ENCODE measurements at places on chromosomes 12 and 14.

DNA sequence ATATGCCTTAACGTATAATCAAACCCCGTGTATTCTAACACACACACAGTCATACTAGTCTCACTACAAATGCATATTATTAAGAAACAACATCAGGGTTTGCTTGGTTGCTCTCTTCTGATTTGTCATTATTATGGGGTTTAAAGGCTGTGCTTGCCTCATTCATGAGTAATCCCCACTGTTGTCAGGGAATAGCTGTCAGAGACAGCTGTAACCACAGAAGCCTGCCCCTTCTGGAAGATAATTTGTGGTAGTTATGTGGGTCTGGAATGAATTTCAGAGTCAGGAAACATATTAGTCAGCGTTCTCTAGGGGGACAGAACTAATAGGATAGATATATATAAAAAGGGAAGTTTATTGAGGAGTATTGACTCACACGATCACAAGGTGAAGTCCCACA lies 456.9 kb upstream of the TMEM132C start:
- no peak for DNase-seq

DNA sequence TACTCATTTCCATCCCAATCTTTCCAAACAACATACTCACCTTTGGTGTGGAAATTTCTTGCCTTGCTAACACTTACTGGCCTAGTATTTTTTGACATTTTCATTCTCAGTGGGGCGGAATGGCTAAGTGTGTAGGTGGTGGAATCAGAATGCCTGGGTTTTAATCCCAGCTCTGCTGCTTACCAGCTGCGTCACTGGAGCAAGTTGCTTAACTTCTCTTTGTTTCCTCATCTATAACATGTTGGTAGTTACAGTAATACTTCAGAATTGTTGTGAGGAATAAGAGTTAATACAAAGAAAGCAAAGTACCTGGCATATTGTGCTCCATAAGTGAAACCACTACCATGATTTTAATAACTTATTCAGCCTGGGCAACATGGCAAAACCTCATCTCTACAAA lies 3.0 kb upstream of the FAM177A1 start:
- DNase-seq = no peak

GRCh38 chr12:10891937-10892336 lies 7.9 kb upstream of the PRH1 start:
- DNase-seq = no peak

DNA sequence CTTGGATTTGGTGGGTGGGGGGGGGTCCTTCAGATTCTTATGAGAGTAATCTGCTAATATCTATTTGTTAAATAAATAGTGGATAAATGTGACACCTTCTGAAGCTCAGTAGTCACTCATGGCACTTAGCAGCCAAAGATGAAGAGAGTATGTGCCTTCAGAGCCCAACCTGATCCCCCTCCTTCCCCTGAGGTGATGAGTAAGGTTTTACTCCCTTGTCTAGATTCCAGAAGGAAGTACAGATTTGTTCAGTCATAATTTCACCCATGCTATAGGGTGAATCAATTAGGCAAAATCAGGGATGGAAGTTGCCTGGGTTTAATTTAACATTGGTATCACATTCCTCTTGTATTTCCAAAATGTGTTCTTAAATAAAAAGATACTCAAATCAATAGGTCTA lies 340.3 kb upstream of the ATP2B1 start:
- no peak for DNase-seq

DNA sequence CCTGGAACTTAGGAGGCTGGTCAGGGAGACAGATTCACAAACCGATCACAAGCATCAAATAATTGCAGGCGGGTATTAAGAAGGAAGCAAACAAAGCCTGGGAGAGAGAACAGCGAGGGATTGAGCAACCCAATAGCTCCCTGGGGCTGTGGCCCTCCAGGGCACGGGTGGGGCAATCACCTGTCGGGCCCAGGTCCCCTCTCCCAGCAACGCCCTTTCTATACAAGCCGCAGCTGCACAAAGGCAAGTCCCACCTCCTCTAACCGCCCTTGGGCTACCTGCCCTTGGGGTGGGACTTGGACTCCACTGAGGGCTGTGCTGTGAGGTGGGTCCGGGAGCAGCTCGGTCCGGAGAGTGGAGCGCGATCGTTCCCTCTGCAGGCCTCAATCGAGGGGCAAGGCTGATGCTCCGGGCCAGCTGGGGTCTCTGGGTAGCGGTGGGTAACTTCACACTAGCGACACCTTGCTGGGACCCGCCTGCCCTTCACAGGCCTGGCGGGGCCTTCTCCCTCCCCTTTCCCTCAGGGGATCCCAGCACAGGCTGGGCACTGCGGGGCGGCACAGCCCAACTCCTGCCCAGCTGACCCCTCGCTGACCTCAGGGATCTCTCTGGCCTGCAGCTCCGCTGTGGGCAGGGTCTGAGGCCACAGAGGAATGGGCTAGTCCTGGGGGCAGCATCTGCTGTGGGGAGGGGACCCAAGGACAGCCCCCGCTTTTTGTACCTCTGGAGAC lies 8.0 kb downstream of the PHB2 start:
- DNase-seq = no peak

- DNase-seq = no peak
Measured at GRCh38 chr12:90305379-90305778, 596.7 kb upstream of the ATP2B1 start.

GRCh38 chr14:89983375-89983774 lies 27.6 kb downstream of the TDP1 start:
- no peak for DNase-seq

DNA sequence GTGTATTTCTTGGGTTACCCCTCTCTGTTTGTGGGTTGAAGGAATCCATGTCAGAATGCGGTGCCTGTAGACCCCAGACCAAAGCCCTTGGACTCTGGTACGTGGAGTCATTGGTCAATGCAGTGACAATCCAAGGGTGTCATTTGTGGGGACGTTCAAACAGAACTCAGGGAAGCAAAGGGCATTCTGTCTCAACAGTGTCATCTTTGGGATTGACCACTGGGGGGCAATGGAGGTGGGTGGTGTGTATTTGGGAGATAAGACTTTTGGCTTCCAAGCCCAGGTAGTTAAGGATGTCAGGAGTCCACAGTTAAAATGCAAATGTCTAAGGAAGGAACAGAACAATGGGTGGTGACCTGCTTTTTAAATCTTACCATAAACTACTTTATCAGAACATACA lies 54.6 kb upstream of the CCDC175 start:
- no peak for DNase-seq

DNA sequence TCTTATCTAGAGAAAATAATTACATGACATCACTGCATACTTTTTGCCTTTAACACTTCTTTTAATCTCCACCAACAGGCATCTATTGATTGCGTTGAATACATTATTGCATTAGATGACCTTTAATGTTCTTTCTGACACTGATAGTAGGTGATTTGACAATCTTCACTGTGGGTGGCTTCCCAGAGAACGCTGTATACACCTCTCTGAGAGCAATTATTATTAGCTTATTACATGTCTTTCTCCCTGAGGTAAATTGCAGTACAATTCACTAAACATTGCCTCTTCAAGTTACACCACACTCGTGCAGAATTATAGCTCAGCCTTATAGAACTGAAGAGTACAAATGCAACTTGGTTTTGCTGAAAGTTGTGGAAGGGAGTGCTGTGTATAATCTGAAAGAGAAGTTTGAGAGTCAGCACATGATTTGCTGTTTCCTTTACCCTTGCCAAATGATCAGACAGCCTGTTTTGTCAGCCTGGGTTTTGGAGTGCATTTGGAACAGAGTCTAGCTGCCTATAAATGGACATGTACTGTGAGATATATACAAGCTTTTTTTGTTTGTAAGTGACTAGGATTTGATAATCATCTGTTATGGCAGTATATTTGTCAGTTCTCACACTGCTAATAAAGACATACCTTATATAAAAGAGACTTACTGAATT lies 369.2 kb downstream of the CCER1 start:
- DNase-seq = no peak

GRCh38 chr14:32350020-32350419 lies 20.9 kb downstream of the AKAP6 start:
- DNase-seq = no peak

GRCh38 chr12:76945867-76946266 lies 67.0 kb upstream of the CSRP2 start:
- no peak for DNase-seq

GRCh38 chr12:11725686-11726085 lies 76.2 kb downstream of the ETV6 start:
- DNase-seq = no peak

DNA sequence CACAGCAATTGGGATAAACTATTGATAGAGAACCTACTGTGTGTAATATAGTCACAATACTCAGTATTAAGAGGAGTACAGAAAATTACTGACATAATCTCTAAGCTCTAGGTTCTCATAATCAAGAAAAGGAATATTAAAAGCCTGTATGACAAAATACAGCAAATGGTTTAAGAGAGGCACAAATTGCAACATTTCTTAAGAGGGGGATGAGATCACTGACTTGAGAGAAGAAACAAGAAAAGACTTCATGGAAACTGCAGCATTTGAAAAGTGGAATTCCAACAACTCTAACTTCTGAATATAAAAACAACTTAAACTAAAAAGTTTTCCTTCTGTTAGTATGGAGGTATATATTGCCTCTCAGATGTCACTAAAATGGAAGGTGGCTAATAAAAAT lies 89.7 kb downstream of the NUMB start:
- DNase-seq = no peak

DNA sequence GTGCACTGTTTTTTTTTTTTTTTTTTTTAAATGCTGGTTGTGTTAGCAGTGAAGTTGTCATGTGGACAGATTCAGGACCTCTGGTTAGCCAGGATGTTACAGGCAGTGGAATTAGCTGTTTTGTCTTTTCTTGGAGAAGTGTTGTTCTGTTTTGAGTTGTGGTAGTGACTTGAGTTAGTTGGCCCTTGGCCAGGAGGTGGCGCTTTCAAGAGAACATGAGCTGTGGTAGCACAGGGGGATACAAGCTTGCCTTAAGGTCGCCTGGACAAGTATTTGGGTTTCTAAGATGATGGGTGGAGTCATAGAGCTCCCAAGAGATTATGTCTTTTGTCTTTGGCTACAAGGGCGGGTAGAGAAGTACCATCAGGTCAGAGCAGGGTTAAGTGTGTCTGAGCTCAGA lies 33.3 kb upstream of the CCDC198 start:
- no peak for DNase-seq

DNA sequence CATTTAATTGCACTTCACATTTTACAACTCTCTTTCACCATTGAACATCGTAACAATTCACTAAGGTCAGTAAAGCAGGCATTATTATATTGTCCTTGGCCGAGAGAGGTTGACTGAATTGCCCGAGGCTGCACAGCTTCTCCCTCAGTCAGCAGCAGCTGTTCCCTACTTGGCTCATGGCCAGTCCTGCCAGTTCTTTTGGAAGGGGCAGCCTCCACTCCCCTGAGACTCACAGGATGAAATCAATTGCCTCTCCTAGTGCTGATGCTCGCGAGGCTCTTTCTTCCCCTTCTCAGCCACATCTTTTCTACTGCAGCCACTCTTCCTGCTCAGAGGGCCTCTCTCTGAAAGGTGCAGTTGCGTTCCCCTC lies 79.9 kb upstream of the KCNA1 start:
- DNase-seq = no peak

- no peak for DNase-seq
Measured at GRCh38 chr14:105307052-105307727, 6.4 kb upstream of the BRF1 start.

DNA sequence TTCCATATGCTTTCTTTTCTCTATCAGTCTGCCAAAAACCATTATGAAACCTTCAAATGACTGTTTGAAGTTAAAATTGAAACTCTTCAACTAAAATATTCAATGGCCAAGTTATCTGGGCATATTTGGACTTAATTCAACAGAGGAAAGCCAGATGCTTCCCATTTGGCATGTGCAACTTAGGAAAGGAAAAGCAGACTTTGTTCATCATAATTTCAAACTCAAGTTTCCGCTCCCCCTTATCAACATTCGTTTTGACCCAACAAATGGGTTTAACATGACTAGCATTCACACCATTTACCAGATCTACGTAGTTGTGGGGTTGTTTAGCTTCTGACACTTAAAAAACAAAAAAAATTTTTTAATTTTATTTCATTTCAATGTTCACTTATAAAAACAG lies 75.7 kb downstream of the PLEKHG7 start:
- DNase-seq = no peak

Measured in activated effector memory CD4-positive, alpha-beta T cell treated with Interleukin-2 at 50 U/mL for 16 hours (primary cell).